ENCODE measurements at places on chromosomes 2 and 18.
A peak's percentile ranks its signal among the peaks of the same experiment; 100 is the strongest.

DNA sequence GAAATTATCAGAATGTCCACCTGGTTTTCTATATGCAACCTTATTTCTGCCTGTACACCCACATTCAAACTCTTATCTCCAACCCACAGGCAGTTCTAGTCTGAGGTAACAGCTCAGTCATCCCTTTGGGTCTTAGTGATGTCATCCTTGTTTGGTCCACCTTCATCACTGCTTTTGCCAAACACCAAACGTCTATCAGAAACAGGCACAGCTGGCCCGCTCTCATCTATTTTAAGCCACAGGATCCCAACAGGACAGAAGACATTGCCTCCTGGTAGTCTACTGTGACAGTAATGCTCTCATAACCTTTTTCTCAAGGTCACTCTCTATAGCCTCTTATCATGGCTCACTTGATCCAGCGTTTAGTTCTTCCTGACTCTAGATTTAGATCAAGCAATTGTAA lies 99.0 kb upstream of the CHAC2 start:
- DNase-seq, result no peak

DNA sequence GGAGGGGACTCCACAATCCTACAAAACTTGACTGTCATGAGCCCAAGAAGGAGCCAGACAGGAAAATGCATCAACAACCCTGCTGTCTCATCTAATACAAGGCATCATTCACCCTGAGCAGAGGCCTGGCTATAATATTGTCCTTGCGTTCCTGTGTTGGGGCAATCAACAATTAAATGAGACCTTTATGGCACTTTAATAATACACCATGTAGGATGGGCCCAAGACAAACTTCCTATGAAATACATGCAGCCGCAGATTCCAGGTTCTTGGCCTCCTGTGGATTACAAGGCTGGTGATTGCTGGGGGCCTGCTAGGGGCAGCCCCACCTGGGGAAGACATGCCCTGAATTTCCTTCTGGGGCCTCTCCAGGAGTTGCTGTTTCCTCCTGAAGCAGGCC lies 82.8 kb upstream of the PPP1CB start:
- DNase-seq, result no peak

- no peak for DNase-seq
These were observed 185.7 kb upstream of the CRIM1 start for GRCh38 chr2:36169843-36170242.

DNA sequence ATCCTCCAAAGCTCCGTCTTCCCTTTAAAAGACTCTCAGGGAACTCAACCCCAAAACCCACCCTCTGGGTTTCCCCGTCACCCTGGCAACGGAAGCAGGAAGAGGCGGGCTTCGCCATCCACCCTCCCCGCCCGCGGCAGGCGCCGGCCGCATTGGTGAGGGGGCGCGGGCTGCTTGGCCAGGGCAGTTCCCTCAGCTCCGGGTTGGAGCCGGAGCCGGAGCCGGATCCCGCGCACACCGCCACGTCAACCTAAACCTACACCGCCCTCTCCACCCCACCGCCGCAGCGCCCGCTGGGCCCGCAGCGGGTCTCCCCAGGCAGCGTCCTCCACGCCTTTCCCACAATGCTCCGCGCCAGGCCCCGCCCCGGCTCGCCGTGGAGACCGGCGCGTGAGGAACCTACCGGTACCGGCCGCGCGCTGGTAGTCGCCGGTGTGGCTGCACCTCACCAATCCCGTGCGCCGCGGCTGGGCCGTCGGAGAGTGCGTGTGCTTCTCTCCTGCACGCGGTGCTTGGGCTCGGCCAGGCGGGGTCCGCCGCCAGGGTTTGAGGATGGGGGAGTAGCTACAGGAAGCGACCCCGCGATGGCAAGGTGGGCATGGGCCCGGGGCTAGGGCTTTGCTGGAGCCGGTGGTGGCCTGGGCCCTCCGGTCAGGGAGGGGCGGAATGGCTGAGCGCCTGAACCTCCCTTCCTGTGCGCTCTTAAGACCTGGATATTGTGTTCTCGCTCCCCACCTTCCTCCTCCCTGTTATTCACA lies at the start of gene DNAJC10:
TSS of gene DNAJC10 (plus strand) at position 366 of the 758 bp plus-strand sequence. CDS start 1,830 bp downstream, outside the sequence.
- DNase-seq, result peak; percentile 72

DNA sequence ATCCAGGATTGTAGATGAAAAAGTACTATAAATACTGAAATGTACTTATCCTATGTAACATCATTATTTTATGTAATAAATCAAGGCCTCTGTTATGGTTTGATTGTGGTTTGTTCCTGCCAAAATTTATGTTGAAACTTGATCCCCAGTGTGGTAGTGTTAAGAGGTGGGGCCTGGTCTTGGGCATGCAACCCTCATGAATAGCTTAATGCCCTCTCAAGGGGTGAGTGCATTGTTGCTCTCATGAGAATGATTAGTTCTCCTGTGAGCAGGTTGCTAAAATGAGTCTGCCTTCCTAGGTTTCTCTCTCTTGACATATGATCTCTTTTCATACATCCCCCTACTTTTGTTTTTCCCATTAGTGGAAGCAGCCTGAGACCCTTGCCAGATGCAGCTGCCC lies 915.4 kb downstream of the TSN start:
- DNase-seq, result no peak

DNA sequence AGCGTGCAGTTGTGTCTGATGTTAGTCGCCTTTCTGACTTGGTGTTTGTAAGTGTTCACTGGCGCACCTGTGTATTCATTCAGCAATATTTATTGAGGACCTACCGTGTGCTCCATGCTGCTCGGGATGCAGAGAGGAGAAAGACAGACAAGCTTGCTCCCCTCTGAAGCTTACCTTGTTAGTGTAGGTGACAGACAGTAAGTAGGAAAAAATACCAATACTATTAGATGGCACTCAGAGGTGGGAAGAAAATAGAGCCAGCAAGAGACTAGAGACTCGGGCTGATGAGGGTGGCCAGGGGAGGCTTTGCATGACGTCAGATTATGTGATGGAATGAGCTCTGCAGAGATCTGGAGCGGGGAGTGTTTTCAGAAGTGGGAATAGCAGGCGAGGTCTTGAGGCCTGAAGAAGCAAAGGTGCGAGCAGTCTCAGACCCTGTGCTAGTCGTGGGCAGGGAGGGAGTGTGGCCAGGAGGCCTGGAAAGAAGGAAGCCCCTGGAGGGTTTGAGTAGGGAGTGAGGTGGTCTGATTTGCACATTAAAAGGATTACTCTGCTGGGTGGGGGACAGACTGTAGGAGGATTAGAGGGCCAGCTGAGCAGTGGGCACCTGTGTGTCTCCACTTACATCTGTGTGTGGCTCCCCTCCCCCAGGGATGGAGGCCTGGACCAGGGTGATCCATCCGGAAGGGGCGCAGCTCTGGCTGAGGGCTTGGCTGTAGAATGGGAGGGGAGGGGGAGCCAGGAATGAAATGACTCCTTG lies 11.8 kb downstream of the MTCL1 start:
- DNase-seq, result no peak

DNA sequence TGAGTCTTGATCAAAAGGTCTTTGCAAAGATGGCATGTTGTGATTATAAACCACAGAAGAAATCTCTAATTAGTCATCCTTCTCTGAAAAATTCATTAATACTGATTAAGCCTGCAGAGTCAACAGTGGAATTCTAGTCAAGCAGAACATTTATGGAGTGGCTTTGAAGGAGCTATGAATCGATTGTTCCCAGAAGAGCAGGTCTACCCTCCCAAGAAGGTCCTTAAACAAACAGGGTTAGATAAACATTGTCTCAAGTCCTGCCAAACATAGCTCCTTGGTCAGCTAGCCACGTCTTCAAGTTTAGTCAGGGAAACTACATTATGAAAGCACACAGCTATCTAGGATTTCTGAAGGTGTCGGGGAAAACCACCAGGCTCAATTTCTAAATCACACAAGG lies 88.9 kb downstream of the ITGA4 start:
- no peak for DNase-seq

DNA sequence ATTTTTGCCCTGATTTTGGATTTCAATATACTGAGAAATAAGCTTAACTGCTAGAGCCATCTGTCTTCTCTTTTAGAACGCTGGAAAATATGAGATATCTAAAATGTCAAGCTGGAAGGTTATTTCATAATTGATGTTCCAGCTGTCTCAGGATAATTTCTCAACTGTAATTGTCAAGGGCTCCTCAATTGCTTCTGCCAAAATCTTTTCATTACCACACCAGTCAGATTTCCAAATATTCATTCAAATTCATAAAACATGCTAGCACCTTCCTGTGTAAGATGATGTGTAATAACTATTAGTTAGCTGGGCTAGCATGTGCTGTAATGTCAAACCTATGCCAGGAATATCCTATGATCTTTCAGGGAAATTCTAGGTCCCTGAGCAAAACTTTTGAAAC lies 88.1 kb downstream of the TNFRSF11A start:
- no peak for DNase-seq

DNA sequence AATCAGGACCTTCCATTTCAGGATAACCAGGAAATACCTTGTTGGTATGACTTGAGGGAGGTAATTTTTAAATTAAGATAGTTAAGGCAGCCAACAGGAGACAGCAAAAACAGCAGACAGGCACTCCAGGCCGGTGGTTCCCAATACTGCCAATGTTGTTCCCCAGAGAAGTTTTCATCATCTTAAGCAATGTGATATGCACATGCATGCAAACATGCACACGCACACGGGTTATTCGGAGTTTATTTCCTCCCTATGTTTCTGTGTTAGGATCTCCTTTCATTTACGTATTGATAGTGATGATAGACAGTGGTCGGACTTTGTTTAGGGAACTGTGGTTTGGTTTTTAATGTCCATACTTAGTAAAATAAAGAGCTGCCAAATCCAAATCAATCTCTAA lies 55.3 kb downstream of the STEAP3 start:
- DNase-seq, result no peak

DNA sequence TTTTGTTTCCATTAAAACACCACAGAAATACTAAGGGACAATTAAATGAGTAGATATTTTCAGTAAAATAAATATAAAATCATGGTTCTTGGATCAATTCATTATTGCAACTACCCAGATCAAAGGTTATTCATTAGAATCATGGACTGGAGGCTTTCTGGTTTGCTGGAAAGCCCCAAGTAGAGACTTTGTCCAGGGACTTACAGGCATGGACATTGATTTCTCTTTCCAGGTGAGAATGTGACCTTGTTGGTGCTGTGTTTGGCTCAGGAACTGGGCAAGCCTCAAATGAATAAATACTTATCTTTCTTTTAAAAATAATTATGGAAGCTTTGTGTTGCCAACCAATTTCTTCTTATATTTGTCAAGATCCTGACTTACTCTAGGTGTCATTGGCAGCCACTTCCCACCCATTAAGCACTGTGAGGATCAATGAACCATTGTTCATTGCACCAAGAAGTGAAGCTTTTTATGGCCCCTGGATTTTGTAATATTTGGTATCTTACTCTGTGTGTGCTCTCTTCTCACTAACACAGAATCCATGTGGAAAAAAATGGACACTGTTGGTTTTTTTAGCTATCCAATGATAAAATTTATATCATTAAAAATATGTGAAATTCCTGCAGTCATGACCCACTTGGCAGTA lies 205.8 kb upstream of the NRXN1 start:
- no peak for DNase-seq

DNA sequence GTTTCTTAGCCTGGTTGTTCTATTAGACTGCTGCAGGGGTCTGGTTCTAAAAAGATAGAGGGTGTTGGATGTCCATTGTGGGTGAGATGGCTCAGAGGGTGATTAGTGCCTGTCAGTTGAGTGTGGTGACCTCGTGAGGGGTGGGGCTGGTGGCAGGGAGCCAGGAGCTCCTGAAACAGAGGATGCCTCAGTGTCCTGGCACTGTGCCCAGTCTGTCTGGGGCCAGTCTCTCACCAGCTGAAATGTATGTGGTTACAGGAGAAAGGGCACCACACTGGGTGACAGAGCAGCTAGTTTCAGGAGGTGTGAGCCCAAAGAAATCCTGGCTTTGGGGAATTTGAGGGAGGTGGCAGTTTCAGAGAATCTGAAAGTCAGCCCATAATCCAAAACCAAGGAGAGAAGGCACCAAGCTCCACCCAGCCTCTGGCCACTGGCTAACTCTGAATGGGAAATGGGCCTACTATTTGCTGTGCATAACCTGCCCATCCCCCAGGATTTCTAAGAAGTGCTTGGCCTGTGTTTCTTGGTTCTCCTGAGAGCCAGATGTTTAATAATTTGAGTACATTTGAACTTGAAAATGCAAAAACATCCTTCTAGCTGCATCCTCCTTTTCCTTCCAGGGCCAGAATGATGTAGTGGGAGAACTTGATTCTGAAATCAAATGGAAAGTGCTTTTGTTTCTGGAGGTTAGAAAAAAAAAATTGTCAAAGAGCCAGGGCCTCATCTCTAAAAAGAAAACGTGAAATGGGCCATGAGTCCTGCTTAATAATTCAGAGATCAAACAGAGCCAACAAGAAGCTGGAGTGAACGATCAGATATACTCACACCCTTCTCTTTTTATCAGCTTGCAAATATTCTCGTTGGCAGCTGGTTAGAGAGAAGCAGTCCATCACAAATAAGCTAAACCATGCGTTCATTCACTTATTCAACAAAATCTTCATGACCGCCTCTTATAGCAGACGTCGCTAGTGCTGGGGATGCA lies 92.3 kb downstream of the B3GNT2 start:
- no peak for DNase-seq

GRCh38 chr2:38830526-38831159 lies 45.1 kb downstream of the DHX57 start:
- no peak for DNase-seq

DNA sequence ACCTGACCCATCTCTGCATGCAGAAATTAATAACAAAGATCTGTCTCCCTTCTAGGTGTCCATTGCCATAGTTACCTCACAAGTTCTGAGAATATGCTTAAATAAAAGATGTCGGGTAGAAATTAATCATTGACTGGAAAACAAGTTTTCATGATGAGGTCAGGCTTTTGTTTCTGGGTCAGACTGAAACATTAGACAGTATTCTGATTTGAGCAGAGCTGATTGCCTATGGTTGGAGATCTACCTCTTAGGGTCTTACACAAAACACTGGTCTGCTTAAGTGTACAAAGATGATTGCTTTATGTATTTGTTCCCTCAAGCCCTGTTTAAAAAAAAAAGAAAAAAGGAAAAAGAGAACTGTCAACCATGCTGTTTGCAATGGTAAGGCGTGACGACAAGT lies 956.4 kb downstream of the CPS1 start:
- DNase-seq, result no peak

DNA sequence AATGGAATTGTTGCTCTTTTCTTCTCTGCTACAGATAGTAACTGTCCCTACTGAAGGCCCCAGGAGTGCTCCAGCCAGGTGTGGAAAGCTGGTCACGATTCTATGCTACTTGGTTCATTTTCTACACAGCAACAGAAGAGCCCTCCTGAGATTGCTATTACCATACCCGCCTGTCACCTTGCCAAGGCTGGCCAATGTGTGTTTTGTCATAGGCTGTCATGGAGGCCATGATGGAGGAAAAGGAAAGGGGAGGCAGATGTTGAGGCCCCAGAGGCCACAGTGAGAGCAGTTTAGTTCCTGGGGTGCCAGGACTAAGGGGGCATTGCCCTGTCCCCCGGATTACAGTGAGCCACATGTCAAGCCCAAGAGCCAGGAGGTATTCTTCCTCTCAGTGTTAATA lies 952 bp downstream of the ELMOD3 start:
- no peak for DNase-seq

- no peak for DNase-seq
These were observed 324.5 kb upstream of the THUMPD2 start for GRCh38 chr2:40103590-40103989.

DNA sequence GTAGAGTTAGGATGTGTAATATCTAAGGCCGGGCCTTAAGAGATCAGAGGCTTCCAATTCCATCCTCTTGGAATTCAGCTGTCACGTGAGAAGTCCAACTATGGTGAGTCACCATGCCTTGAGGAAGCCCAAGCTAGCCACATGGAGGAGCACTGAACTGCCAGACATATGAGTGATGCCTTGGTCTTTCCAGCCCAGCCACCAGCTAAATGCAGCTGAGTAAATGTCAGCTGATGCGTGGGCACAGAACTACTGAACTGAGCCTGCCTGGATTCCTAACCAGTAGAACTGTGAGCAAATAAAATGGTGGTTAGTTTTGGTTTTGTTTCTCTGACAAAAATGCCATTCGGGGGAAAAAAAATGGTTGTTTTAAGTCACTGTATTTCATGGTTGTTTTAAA lies 153.7 kb upstream of the SERTAD2 start:
- peak; percentile 81 for DNase-seq
